NCI-H774 (cell line): ENCODE measurements at places on chromosomes 16 and 17.

GRCh38 chr16:49923411-49923810, 67.5 kb upstream of the ZNF423 start:
- no peak for DNase-seq

- DNase-seq: no peak
Observed at GRCh38 chr17:17511881-17512858, 16.0 kb upstream of the RASD1 start.

DNA sequence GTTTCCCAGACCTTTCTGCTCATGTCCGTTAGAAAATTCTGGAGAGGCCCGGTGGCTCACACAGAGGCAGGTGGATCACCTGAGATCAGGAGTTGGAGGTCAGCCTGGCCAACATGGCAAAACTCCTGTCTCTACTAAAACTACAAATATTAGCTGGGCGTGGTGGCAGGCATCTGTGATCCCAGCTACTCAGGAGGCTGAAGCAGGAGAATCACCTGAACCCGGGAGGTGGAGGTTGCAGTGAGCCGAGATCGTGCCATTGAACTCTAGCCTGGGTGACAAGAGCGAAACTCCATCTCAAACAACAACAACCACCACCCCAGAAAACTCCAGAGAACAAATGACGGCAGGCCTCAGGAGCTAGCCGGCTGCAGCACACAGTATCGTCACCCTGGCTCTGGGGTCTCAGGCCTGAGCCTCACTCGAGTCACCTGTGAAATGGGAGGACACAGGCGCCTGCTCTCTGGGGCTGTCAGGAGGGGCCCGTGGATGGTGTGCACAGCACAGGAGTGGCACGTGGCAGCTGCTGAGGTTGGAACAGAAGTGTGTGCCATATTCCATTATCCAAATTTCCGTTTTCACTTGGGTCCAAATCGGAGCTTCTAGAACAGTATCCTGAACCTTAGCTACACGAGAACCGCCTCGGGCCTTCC, 3.3 kb upstream of the SLC38A8 start:
- no peak for DNase-seq

DNA sequence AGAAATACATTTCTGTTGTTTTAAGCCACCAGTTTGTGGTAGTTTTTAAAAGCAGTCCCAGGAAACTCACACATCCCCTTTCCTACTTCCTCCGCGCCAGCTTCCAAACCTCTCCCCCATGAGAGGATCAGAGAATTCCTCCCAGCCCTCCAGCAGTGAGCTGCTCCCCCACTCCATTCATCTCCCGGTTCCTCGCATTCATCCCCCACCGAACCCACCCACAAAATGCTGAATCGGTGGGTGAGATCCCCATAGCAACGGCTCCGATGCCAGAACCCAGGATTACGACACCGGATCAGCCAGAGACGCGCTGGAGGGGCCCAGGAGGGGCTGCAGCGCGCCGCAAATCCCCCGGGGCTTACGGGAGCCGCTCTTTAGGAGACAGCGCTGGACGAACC, 251.4 kb upstream of the RPL38 start:
- DNase-seq: no peak

DNA sequence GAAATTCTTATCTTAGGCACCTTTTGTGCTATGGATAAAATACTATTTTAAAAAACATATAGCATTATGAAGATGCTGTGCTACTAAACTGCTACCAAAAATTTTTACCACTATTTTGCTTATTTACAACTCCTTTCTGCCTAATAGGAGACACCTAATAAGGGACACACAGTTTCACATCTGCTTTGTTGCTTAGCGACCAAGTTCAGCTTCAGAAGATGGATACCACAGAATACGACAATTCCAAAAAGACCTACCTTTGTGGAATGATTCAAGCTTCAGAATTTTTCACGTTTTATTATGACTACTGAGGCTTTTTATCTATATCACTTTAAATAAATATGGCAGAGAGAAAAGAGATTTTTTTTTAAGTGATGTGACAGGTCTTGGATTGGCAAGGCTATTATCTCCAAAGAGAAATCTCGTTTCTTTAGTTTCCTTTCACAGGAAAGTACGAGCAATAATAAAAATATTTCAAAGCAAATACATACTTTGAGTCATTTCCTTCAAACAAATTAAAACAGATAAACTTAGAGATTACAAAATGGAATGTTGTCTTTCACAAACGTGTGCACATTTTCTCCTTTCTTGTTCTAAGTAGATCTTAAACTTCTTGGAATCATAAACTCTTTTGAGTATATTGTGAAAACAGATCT, 35.4 kb downstream of the SPAG9 start:
- DNase-seq: no peak

DNA sequence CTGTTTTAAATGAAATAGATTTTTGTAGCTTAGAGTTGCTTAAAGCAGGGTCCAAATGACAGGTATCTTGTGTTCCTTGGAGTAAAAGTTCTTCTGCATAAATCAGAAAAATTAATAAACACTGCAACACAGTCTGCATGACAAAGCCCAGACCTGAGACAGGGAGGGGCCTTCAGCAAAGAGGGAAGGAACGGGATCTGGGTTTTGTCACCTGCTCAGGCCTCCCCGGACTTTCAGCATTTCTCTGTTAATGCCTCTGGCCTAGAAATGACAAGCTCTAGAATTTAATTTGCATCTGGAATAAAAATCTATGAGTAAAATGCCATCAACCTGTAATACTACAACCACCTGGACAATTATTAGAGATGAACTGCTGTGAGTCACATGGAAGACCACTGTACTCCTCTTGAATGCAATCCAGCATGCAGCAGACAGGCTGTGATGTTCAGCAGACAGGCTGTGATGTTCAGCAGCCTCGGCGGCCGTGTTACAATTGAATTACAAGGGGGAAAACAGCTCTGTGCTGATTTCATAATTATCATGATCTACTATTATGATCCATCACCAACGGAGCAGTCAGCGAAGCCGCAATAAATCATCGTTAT, 170.2 kb downstream of the TOX3 start:
- DNase-seq: no peak

DNA sequence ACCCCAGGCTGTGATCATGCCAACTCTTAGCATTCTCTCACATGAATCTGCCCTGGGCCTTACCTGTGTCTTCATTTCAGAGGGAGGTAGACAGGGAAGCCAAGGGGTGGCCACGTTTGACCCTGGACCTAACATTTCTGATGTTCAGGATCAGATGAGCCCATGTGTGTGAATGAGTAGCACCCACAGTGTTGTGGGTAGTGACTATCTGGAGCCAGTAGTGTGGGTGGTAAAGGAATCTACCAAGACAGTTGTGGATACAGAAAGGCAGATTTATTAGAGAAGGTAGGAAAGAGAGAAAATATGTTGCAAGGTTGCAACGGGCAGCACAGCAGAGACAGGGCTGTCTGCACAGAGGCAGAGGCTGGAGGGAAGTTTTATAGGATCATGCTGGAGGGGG, 60.5 kb downstream of the TK2 start:
- DNase-seq: no peak

DNA sequence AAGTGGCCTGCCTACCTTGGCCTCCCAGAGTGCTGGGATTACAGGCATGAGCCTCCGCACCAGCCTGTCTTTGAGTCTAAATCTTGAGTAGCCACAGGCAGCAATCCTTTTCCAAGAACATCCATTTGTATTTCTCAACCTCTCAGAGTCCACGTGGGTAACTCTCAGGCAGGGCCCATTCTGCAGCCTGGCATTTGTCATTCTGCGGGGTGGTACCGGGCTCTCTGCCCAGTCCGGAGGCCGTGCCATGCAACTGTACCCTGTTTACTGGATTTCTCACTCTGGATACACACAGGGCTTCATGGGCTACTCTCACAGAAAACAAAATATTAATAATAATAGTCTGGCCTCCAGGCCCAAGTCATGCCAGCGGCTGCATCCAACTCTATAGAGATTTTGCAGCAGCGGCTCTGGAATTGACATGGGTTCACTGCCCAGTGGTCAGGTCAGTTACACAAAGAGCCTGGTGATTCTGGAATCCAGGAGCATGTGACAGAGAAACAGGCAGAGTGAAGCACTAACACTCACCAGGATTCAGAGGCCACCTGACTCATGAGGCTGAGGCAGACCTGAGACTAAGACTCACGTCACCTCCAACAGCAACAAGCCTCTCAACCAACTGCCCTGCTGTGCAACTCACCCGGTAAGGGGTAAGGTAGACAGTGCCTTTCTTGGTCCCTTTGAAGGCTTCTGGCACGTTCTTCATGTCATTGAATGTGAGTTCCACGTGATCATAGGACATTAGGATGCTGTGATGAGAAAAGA, 4.0 kb downstream of the WBP2 start:
- no peak for DNase-seq

DNA sequence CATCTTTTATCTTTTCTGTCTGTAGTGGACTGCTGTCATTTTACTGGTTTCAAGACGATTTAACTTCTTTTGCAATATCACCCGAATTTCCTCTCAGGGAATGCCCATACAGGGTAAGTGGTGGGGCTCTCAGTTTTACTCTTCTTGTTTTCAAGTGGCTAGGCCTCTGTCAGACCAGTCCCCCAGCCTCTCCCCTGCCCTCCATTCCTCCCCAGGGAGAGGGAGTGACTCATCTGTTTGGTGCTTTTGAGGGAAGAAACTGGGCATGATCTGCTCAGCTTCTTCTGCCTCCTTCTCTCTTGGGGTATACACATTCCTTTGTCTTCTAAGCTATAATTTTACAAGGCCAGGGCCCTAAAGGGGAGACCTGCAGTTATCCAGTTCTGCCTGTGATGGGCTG, 332.0 kb downstream of the CBLN1 start:
- no peak for DNase-seq

DNA sequence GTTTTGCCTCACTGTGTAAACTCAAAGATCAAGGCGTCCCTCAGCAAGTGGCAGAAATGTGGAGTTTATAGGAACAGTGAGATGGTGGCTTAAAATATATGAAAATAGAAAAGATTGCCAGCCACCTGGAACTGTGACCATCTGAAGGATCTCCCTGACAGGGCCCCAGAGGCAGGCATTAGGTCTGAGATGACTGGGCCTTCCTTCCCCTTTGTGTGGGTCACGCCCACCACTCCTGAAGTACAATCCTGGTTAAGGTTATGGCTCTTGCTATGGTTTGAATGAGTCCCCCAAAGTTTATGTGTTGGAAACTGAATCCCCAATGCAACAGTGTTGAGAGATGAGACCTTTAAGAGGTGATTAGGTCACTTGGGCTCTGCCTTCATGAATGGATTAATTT, 6.4 kb downstream of the ST6GALNAC2 start:
- DNase-seq: no peak

DNA sequence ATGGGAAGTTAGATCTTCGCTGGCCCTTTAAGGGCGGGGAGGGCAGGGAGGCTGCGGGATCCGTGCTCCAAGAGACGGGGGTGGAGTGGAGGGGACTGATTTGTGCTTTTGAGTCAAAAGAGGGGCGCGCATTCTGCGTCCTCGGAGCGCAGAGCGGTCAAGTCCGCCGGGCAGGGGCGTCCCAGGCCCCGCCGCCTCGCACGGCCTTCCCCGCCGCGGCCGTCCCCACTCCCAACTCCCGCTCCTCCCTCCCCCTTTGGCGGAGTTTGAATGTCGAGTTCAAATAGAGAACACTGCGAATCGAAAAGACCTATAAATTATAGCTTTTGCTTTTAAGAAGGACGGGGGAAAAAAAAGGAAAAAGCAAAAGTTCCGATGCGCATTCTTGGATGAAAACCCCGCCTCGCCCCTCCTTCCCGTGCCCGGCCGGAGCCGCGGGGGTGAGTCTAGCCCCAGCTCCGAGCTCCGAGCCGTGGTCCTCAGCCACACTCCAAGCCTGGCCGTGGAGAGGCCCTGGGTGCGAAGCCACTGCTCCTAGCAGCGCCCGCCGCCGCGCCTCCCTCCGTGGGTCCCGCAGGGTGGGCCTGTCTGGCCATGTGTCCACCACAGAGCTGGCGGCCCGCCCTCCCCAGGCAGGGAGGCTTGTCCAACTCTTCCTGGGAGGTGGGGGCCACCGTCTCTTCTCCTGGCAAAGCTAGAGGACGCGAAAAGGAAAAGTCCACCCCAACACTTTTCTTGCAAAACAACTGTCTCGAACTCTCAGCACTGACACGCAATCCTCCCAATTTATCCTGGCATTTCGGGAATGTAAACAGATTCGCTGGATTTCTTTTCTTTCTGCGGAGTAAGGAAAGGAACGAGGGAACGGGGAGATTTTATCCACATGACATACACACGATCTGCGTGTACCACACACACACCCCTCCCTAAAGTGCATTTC, 3.6 kb downstream of the CBX8 start:
- DNase-seq: no peak

DNA sequence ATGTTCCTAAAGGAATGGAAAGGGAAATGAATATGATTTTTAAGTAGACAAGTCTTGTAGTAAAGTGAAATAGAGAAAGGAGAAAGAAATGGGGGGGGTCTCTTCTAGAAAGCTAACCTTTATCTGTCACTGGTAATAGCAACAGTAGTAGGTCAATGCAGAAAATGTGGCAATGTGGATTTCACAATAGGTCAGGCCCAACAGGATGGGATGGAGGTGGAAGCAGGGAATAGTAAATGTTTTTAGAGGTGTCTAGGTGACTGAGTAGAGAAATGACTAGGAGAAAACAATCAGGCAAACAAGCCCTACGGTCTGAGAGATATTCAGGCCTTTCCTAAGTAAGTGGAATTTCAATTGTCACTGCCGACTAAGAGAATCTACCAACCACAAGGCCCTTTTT, 6.0 kb upstream of the RSKR start:
- DNase-seq: no peak

GRCh38 chr17:43427362-43428043, 28.7 kb downstream of the ARL4D start:
- no peak for DNase-seq

DNA sequence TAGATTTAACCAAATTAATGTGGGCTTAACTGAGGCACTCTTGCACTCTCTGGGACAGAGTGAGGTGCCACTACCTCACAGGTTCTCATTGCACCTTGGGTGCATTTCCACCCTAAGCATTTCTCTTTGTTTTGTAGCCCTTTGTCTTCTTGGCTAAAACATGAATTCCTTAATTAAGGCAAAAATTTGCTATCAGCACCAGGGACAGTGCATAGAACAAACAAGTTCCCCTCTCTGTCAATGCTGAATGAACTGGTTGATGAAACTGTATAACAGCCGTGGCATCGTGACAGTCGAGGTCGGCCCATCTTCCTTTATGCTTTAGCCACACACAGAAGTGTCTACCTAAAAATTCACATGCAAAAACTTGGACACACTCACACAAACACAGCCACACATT, 74.8 kb downstream of the HS3ST2 start:
- no peak for DNase-seq

DNA sequence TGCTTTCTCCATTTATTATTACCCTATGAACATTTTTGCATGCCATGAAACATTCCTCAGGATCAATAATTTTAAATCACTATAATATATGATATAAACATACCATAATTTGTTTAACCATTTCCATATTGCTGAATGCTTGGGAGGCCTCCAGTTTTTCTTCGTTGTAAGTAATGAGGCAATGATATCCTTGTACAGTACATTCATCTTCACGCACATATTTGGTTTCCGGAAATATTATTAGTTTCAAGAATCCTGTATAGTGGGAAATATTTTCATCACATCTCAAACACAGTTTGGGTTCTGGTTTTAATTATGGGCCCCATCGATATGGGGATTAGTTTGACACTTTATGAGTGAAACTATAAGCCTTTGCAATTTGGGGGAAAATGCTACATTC, 135.4 kb downstream of the HS3ST3B1 start:
- no peak for DNase-seq

- no peak for DNase-seq
Observed at GRCh38 chr17:56979091-56979480, 1.2 kb downstream of the SCPEP1 start.
